RPMI8226 (cell line): ENCODE measurements at places on chromosomes 2 and 18.

- no peak for DNase-seq
These were observed 230.2 kb upstream of the ZC3H15 start for GRCh38 chr2:186255823-186256222.

DNA sequence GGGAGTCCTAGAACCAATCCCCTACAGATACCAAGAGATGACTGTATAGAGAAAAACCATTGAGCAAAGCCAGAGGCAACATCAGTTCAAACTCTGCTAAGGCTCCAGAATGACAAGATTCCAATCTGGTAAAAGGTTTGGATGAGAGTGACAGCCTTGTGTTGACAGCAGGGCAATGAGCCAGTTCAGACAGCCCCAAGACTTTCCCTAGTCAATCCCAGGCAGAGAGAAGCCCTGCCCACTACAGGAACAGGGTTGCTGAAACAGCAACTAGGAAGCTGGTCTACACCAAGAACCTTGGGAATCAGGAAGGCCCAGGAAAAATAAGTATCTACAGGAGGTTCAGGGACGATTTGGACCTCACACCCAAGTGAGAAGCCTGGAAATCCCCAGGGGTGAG is 3.3 kb downstream of the PSTPIP2 start:
- DNase-seq = no peak

GRCh38 chr2:43453179-43454170 is 142.4 kb downstream of the THADA start:
- no peak for DNase-seq

DNA sequence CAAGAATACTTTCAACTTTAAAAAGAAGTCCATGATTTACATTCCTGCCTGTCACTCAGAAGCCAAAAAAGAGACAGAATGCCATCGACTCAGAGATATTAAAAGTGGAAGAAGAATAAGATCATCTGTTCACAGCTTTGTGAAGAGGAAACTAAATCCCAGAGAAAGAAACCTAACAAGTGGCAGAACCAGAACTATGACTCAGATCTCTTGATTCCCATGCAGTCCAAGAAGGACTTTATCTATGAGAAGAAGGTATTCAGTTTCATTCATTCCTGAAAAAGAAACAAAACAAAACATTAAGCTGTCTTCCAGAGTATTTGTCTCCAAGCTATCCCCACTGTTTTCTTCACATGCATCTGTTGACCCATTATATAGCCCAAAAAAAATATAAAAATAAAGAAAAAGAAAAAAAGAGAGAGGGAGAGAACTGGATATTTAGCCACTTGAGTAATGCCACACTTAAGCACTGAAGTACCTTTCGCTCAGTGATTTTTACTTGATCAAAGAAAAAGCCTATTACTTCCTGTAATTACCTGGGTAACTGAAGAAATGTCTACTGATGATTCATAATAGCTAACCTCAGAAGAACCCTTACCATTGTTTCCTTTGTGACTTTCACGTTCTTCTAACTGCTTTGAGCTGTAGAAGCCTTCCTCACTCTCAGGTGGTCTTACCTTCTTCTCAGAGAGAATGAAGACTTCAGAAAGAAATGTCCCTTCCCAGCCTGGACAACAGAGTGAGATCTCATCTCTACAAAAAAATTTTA is 17.7 kb upstream of the AKAIN1 start:
- no peak for DNase-seq

DNA sequence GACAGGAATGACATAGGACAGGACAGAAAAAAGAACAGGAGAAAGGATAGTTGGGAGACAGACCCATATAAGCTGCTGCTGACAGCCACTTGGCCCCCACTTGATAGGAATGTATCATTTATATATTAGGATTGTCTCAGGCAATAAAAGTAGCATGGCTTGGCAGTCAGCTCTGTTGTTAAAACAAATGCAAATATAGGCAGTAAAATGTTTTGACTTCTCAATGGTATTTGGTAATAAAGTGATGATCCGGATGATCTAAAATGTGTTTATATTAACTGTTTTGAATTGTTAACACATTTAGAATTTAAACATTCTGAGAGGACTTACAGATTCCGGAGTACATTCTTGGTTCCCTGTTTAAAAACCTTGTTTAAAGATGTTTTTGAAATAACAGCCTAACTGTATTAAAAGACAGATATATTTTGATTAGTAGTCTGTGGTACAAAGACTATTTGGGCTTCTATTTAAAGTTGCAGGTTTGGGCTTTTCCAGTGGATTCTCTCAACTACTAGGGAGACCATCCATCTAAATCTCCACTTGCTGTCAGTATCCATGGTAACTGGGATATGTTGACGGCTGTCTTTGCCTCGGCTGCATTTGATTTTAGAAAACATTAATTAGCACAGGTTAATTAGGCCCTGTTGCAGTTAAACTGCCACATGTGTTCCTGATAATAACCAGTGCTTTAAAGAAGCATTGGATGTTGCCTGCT is 147.6 kb downstream of the ESCO1 start:
- no peak for DNase-seq

- DNase-seq = no peak
These were observed 155.4 kb upstream of the ACAA2 start for GRCh38 chr18:49968644-49969309.

- no peak for DNase-seq
These were observed 36.0 kb downstream of the ANKRD29 start for GRCh38 chr18:23626451-23627279.

GRCh38 chr2:64067326-64067725 is 48.1 kb upstream of the VPS54 start:
- no peak for DNase-seq

DNA sequence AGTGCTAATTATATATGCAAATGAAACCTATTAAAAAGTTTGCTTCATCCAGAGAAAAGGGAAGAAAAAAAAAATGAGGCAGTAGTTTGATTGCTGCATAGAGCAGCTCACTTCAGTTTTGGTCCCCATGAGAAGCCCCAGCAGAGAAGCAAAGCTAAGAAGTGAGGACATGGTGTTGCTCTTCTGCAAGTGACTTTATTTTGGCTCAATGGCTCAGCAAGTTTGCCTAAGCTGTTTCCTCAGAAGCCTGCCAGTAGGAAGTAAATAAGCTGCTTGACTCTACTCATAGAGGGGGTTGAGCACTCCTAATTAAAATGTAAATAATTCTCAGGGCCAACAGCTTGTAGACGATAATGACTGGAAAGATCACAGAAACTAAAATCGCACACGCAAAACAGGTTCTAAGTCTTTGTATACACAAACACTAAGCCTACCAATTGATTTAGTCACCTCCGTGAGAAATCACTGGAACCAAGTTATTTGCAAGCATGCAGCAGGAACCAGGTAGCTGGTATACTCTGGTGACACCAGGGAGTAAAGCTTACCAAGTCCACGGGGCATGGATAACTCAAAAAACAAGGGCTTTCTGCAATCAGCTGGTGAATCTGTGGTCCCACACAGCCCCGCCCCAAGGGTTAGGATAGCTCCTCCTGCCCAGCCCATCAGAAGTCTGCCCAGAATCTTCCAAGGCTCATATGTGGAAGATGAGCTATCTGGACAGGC is 39.7 kb upstream of the NABP1 start:
- DNase-seq = no peak

GRCh38 chr2:30148850-30149249 is 2.0 kb downstream of the YPEL5 start:
- DNase-seq = no peak

DNA sequence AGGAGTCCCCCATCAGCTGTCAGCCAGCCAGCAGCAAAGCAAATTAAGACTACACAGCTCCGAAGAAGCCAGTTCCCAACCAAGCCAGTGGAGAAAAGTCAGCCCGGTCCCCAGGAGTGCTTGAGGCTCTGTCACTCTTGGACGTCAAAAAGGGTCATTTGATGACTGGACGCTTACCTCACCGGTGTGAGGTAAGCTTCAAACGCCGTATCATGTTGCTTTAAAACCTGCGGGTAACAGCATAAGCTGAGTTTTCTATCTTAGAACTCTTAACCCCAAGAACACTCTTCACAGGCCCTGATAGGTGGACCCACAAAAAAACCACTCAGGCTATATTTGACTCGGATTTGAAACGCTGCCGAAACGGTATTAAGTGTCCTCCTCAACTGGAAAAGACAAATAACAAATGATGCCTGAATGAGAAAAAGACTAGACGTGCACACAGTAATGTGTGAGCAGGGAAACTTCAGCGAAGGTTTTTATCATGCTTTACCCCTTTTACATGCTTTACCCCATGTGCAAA is 682 bp upstream of the LNPK start:
- no peak for DNase-seq

GRCh38 chr18:59159265-59159664 is 19.6 kb downstream of the SEC11C start:
- no peak for DNase-seq

- DNase-seq = no peak
These were observed 56.1 kb upstream of the SOS1 start for GRCh38 chr2:39176997-39177396.

DNA sequence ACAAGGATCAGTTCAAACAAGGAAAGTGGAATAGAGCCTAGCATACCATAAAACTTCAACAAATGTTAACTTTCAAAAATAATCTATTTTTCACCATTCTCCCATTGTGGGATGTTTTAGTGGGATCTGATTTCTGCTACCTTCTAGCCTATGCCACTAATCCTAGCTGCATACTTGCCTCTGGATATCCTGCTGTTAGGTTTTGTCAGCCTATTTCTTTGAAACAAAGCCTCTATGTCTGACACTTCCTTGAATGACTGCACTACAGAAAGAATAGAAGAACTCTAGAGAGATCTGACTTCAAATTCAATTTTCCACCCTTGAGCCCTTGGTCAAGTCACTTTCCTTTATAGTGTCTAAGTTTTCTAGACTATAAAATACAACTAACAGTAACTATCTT is 291.5 kb downstream of the PTH2R start:
- no peak for DNase-seq

- no peak for DNase-seq
These were observed 220.4 kb upstream of the MEX3C start for GRCh38 chr18:51417643-51418483.

DNA sequence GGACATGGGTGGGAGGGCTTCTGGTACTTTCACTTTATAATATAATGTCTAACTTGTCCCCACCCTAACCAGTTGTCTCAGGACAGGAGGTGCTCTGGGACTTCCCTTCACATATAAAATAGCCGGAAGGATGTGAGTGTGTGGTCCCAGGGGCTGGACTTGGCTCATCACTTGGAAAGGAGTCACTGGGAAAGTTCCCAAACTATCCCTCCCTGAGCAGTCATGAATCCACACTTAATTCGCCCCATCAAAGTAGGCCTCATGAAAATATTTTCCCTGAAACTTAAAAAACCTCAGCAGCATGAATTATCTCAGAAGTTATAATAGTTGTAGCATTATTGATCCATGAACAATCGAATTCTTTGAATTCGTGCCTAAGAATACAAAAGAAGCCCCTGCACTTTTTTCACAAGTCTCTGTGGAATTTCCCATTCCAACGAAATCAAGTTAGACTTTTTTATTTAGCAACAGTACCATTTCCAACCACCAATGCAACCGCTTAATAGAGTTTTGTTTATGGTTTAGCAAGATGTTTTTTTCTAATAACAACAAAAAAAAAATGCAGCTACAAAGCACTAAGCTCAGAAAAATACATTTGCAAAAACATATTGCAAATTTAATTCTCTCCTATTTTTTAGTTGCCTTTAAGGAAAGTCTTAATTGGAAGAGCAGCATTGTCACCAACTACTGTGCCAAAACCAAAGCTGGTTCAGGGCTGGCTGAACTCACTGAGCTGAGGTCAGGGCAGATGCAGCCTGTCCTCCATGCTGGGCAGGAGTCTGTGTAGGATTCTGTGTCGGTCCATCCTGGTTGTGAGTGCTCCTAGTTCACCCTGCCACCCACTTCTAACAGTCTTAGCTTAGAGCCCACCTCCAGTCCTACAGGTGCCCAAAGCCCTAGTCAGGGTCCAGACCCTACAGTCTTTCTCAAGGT is 68.8 kb upstream of the SPTBN1 start:
- DNase-seq = no peak

DNA sequence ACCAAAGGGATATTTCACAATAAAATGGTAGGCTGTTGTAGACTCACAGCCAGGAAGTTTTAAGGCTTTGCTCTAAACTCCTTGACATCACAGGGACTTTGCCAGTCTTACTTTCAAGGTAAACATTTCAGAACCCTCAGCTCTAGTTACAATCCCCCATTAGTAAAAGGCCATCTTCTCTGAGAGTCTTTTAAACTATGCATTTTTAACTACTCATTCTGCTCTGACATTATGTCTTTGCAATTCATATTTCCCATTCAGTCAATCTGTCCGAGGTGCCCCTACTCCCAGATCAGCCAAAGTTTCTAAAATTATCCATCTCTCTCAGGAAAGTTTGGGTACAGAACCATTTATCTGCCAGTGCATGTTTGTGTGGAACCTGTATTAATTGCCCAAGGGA is 1094.1 kb downstream of the TDRD15 start:
- DNase-seq = no peak

- DNase-seq = no peak
These were observed 458.7 kb upstream of the CNTNAP5 start for GRCh38 chr2:123566291-123566946.

- DNase-seq = no peak
These were observed 285.1 kb downstream of the RBM43 start for GRCh38 chr2:150976604-150977003.

DNA sequence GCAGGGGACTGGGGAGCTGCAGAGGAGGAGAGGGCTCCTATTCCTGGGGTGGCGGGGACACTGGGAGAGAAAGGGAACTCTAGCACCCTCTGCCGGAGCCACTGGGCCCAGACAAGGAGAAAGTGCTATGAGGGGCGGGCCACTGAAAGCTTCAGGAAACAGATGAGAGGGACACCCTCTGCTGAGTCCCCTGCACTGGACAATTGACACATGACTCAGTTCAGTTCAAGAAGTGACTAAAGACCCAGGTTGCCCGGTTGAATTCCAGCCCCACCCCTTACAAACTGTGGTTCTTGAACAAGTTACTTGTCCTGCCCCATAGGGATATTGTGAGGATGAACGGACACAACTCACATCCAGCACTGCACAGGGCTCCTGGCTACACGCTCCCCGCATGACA is 5.0 kb downstream of the RUFY4 start:
- peak; percentile 61 for DNase-seq

DNA sequence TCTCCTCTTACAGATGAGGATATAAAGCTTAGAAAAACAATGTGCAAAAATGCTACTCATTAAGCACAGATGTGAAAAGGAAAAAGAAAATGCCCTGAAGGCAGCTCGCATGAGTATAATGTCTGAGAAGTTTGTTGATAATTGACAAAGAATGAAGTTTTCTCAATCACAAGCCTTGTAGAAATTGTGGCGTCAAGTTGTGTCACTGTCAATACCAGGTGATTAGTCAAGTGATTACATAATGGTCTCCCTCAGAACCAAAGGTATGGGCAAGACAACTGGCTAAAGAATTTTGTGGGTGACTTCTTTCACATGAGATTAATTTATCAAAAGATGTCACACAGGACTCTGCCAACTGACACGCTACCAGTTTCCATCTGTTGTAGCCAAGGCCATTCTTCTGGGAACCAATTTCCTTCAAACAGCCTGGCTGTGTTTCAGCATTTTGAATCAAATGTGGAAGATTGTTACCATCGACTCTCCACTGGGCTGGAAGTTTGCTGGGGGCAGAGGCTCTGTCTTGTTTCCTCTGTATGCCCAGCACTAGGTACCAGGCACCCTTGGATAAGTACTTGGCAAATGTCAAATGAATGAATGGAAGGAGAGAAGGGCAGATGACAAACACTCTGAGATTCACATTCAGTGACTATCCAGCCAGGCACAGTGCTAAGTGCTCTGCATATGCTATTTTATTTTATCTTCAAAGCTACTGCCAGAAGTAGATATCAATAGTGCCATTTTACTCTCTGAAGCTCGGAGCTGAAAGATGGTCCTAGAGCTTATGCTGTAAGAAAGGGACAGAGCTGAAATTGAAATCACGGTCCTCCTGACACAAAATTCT is 5.9 kb upstream of the FN1 start:
- DNase-seq = no peak

GRCh38 chr2:168622559-168622958 is 166.5 kb downstream of the CERS6 start:
- DNase-seq = no peak
